Left hindlimb (tissue), 1 donor: ENCODE measurements at places on chromosomes 5 and 9.

GRCh38 chr5:172322028-172322965, 38.7 kb upstream of the UBTD2 start:
- DNase-seq = no peak

DNA sequence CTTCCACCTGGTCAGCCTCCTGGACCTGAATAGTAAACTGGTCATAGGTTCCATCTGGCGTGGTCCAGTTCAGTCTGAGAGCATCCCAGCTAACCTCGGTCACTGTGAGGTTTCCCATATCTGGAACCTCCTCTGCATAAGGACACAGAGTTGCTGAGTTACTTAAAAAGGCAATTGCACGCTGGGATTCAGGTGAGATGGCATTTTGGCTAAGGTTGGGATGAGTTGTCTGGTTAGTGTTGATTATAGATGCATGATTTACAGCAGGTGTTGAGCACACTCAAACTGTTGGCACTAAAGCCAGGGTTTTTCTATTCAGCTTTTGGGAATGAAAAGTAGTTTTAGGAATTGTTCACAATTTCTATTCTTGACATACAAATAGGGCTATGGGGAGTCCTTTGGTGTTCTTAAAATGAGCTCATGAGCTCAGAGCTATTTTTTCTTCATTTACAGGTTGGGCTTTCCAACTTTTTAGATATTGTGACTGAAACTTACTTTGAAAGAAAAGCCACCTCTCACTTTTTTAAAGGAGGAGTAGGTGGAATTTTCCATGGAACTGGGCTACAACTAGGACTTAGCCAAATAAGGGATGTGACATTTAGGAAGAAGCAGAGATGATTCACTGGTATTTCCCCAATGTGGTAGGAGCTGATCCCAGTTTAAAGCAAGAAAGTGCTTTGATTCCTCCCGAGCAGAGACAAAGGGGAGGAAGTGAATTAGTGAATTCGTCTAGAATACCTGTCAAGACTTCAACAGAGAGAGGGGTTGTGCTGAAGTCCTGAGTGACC, 54.7 kb downstream of the TNC start:
- DNase-seq = no peak

DNA sequence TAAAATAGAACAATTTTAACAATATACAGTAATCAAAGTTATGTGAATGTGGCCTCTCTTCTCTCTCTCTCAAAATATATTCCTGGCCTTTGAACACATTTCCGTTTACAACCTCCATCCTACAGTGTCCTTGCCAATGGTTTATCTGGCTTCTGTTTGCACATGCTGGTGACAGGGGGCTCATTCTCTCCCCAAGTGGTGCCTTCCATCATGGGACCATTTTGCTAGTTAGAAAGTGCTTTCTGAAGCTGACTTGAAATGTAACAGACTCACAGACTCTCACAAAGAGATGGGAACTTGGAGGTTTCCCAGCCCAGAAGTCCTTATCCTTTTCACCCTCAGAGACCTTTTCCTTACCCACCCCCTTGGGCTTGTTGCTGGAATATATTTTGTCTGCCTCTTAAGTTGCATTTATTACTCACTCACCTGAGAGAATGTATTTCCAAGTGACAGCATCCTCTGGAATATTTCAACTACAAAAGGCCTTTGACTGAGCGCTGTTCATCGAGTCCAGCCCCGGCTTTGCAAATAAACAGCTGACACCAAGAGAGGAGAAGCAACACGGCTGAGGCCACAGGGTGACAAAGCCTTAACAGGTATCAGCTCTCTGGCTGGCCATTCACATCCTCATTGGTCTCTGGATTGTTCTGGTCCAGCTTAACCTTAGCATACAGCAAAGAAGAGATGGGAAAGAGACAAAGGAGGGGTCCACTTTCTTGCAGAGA, 17.5 kb upstream of the ALDH1B1 start:
- no peak for DNase-seq

- no peak for DNase-seq
Measured at GRCh38 chr9:33130961-33131789, 36.0 kb downstream of the B4GALT1 start.

DNA sequence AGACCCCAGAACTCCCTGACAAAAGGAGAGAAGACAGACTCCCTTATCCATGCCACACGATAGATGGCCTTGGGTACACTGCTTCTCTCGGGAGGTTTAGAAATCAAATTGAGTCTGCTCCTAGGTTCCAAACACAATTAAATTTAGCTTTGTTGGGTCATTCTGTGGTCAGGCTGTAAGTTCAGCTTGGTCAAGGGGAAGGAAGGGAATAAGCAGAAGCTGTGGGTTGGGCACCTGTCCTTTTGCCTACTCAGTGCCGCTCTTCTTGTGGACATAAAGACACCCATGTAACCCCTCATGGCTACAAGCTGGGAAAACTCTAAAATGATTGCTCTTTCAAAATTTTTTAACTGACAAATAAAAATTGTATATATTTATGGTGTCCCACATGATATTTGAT, 19.1 kb upstream of the AK3 start:
- DNase-seq = no peak

DNA sequence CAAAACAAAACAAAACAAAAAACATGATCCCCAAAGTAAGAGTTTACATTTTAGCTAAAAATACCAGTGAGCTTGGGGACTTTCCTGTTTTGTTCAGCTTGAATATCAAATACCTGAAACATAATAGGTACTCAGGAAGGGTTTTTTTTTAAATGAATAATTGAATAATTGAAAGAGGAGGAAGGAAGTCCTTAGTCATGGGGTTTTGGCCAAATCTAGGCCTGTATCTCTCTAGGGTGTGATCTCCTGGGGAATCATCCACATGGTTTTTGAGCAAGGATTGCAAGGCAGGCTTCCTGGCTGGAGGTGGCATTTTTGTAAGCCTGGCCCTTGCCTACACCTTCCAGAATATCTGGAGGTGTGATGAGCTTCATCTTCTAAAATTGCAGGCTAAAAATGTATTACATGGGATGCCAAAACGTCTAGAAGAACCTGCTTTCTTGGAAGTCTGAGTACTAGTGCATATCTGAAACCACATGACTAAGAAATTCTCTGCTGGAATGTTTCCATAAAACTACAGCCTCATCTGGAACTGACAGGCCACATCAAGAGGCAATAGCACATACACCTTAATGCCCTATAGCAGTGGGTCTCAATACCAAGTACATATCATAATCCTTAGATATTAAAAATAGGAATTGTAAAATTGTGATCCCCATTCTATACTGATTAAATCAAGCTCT, 10.4 kb downstream of the C9 start:
- no peak for DNase-seq

GRCh38 chr9:90965226-90966030, 163.8 kb downstream of the SYK start:
- no peak for DNase-seq

DNA sequence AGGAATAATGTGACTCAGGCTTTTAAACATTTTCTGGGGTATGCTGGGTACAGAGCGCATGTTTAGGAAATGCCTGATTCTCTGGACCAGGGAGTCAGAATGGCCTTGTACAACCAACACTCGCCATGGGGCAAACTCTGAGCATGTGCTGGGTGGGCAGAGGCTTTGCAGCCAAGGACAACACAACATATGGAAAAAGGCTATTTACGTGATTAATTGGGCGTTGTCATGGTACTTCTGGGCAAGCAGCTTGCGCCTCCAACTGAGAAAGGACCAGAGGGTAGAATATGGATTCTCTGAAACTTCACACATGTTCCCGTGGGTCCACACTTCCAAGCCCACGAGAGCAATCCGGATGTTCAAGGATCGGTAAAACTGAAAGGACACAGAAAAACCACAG, 49.1 kb downstream of the NIPAL4 start:
- no peak for DNase-seq

DNA sequence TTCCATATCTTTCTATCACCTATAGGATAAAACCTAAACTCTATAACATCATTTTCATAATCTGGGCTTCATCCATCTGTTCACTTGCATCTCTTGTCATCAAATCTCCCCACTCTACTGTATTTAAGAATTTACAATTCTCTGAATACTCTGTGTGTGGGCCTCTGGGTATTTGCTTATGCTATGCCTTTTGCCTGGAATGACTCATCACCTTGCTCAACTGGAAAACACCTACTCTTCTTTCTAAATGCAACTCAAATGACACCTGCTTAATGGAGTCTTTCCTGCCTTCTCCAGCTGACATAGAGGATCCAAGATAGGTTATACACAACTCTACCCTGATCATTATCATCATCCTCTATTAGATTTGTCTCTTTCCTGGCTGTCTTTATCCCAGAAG, 421.7 kb downstream of the SPATA31D1 start:
- DNase-seq = no peak

DNA sequence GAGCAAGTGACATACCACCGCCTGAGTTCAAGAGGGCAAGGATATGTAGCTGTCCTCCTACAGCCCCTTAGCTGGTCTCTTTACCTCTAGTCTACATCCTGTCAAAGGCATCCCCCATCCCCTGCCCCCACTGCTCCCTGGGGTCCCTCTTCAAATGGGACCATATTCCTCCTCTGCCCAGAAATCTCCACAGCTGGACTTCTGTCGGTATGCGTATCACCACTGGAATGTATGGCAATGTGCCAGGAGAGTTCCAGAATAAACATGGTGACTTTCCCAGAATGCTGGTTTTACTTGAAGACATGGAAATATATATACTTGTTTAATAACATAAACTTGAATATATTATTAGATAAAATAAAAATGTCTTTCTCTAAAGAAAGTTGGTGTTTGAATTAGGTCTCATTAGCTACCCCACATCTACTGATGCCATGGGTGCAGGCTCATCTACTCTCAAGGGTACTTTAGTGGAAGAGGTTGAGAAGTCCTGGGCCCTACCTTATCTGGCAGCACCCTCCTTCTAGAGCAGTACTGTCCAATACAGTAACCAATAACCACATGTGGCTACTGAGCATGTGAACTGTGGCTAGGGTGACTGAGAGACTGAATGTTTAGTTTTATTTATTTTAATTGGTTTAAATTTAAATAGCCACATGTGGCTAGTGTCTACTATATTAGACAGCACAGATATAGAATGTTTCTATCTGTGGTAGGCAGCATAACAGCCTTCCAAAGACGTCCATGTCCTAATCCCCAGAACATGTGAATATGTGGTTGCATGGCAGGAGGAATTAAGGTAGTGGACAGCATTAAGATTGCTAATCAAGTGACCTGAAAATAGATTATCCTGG, 181.7 kb upstream of the SLC30A5 start:
- DNase-seq = peak; percentile 43

DNA sequence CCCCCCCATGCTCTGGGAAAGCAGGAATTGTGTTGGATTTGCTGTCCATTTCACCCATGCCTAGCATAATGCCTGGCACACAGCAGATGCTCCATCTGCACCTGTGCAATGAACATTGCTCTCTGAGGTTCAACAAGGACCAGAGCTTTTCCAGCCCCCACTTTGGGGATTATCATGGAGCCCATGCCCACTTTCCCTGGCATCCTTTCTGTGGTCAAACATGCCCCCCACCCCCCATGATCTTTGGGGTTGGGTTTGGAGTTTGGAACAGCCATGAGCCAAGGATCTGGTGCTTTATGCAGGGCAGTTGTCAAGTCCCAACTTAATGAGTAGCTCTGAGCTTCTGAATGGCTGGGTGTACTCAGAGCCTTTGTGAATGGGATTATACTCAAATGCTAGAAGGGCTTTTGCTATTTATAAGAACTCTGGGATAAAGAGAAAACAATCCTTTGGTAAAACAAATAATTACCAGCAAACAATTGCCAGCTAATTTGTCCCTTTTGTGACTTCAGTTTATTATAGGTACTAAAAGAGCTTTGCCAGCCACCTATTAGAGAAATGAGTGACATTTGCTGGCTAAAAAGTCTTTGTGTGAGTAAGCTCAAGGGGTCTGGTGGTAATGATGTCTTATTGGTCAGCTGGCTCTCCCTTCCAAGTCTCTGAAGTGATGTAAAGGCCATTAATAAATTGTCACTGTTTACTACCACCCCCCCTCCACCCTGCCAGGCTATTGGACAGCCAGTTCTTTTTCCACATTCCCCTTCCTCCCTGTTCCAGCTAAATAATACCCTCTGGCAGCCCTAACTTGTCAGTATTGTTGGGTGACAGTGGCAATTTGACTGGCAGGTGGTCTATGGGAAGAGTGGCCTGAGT, 182.3 kb downstream of the MACROH2A1 start:
- no peak for DNase-seq

DNA sequence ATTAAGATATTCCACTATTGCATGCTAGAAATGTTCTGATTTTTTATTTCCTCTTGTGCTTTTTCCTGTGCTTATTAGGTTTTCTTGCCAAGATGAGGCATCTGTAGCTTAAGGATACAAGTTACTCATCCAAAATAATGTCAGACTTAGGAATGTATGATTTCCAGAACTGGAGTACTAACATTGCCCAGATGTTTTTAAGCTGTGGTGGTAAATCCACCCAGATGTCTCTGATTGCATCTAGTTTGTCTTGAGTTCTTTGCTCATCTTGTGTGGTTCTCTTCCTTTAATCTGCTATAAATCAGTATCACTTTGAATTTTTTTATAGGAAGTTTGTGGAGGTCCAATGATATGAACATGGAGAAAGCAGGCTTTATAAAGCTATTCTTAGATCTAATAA, 337.5 kb upstream of the ZNF608 start:
- DNase-seq = no peak

GRCh38 chr9:3498691-3499090, 27.1 kb downstream of the RFX3 start:
- no peak for DNase-seq

GRCh38 chr9:85349046-85349445, 392.7 kb downstream of the AGTPBP1 start:
- no peak for DNase-seq

- no peak for DNase-seq
Measured at GRCh38 chr5:40365342-40366330, 314.1 kb upstream of the PTGER4 start.

GRCh38 chr5:93342563-93343061, 238.4 kb downstream of the NR2F1-AS1 start:
- no peak for DNase-seq

GRCh38 chr5:1299961-1300360, 5.1 kb upstream of the TERT start:
- DNase-seq = peak; percentile 2

DNA sequence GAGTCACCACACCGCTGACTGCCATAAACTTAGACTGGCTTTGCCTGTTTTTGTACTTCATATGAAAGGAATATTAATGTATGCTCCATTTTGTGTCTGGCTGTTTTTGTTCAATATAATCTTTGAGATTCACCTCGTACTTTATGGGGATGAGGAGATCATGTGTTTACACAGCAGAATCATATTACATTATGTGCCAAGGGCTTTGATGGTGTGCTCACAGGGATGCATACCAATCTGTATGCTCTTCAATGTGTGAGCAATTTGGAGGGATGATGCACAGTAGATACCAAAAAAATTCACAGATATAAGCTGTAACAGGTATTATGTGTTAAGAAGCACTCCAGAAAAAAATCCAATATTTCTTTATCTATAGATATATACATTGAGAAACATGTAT, 113.7 kb downstream of the GABRB2 start:
- DNase-seq = no peak

DNA sequence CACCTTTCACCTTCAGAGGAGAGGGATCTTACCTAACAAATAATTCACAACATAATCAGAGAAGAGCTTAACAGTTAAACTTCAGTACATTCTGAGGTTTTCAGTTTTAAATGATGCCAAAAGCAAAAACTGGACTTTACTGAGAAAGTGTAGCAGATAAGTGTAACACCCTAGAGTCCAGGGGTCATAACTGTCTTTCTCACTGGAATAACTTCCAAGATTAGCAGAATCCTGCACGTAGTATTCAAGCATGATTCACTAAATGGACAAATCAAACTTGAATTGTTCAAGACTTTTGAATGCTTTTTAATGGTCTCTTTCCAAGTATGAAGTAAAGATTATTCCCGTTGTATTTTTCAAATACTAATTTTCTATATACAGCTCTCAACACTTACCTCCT, 180.1 kb upstream of the NREP start:
- DNase-seq = no peak

GRCh38 chr5:40616781-40617180, 62.9 kb upstream of the PTGER4 start:
- DNase-seq = no peak
